Activated CD4-positive, alpha-beta T cell treated with anti-CD3 and anti-CD28 coated beads, Interleukin-2, amount 50 U/mL, for 16 hours (primary cell): ENCODE measurements at places on chromosomes 2 and 18.

- no peak for DNase-seq
Measured at GRCh38 chr2:236117861-236118269, 50.3 kb downstream of the GBX2 start.

DNA sequence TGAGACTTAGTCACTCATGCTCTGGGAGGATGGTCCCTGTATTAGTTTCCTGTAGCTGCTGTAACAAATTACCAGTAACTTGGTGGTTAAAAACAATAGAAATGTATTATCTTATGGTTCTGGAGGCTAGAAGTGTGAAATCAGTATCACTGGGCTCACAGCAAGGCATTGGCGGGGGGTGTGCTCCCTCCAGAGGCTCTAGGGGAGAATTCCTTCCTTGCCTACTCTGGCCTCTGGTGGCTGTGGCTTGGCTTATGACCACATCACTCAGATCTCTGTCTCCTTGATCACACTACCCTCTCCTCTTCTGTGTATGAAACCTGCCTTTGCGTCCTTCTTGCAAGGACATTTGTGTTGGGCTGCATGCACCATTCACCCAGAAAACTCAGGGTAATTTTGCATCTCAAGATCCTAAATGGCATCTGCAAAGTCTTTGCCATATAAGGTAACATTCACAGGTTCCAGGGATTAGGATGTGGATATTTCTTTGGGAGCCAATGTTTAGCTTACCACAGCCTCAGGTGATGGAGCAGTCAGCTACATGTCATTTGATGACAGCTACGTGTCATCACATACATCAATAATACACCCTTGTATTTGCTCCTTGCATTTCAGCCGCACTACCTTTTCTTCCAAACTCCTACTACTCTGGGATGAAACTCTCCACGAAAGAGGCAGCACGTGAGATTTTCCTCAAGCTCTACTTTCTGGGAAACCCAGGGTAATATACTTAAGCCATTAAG, 49.6 kb upstream of the POU3F3 start:
- DNase-seq = no peak

GRCh38 chr18:11747731-11748130, 58.7 kb downstream of the GNAL start:
- DNase-seq = no peak

- DNase-seq = peak; percentile 75
Measured at GRCh38 chr2:111116843-111117597, 3.7 kb upstream of the BCL2L11 start.

DNA sequence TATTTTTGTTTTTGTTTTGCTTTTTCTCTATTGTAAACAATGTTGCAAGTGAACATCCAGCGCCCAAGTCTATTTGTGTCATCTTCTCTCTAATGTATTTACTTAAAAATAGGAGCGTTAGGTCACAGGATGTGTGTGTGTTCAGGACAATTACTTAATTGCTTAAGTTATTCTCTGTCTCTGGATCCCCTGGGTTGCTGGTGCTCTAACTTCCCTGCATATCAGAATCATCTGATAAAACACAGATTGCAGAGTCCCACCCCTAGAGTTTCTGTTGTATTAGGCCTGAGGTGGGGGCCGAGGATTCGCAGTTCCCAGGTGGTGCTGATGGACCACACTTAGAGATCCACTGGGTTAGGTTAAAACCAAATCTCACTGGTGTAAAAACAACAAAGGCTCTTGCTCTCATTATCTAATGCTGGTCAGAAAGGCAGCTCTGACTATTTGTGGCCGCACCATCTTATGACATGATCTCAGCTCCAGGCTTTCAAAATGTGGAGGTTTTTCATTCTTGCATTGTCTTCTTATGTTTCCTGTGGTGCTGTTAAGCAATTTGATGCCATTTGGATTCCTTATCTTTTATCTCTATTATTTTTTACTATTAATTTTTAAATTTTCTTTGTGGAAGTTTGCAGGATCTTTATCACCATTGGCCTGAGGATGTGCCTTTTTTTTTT, 87.7 kb downstream of the CLIP4 start:
- no peak for DNase-seq

- no peak for DNase-seq
Measured at GRCh38 chr18:33699372-33699771, 121.4 kb downstream of the ASXL3 start.

DNA sequence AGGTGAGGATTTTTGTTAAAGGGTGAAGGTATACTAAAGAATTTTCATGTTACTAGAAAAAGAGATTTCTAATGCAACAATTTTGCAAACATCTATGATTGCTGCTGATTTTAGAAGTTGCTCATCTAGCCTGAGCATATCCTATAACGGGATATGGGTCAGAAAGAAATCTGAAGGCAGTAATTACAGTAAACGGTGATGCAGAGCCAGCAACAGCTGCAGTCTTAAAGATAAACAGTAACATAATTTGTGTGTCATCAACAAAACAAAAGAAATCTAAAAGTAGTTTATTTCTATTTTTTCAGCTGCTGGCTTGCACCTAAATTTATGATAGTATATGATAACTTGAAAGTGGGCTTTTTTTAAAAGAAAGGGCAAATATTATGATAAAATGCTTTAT, 215.7 kb downstream of the SLC4A10 start:
- DNase-seq = no peak

- no peak for DNase-seq
Measured at GRCh38 chr2:2331881-2332280, 806 bp upstream of the MYT1L start.

GRCh38 chr18:57630754-57631595, 9.3 kb upstream of the NARS1 start:
- DNase-seq = no peak

GRCh38 chr18:24915547-24915946, 436.4 kb downstream of the ZNF521 start:
- no peak for DNase-seq

- no peak for DNase-seq
Measured at GRCh38 chr2:226424971-226425370, 374.6 kb downstream of the IRS1 start.

DNA sequence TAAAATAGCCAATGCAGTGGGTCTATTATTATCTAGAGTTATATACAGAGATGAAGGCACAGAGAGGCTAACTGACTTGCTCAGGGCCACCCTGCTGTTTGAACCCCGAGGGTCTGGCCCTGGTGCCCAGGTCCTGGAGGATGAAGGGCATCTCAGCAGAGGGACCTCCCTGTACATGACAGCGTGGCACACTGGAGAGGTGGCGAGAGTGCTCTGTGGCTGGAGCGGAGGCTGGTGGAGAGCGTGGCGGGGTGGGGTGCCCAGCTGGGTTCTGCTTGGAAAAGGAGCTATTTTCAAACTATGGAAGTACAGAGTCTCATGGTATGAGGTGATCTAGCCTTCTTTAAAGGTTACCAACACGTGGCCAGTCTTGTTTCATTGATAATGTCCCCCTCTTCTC, 35.8 kb downstream of the GREB1 start:
- no peak for DNase-seq

- no peak for DNase-seq
Measured at GRCh38 chr2:227443889-227444568, 27.9 kb upstream of the AGFG1 start.

- DNase-seq = no peak
Measured at GRCh38 chr2:184472481-184472880, 125.8 kb upstream of the ZNF804A start.

DNA sequence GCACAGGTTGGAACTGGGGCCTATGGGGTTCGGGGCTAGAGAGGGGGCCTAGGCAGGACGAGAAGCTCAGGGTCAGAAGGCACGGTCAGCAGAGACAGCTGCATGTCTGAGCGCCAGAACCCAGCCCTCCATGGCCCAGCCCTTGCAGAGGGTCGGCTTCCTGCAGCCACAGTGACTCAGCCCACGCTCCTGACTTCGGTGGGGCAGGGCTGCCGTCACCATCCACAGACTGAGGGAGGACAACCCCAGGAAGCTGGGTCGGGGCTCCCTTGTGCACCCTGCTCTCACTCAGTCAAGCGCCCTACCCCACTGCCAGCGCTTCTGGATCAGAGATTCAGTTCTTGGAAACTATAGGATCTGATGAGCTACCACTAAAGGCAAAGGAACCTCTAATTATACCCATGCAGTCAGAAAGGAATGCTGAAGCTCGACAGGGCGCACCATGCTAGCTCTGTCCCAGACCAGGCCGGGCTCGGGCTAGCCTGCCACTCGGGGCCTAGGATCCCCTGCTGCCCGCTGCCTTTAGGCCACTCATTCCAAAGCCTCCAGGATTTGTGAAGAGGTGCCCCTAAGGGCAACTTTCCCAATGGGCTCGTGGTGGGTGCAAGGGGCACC, 3.0 kb downstream of the ACTR1B start:
- no peak for DNase-seq

GRCh38 chr18:56382541-56382940, 255.9 kb downstream of the TXNL1 start:
- no peak for DNase-seq

GRCh38 chr2:165529130-165529529, 59.6 kb downstream of the CSRNP3 start:
- no peak for DNase-seq

GRCh38 chr2:177355874-177356273, 36.7 kb upstream of the AGPS start:
- DNase-seq = no peak

GRCh38 chr18:8777846-8778245, 72.5 kb downstream of the MTCL1 start:
- no peak for DNase-seq

DNA sequence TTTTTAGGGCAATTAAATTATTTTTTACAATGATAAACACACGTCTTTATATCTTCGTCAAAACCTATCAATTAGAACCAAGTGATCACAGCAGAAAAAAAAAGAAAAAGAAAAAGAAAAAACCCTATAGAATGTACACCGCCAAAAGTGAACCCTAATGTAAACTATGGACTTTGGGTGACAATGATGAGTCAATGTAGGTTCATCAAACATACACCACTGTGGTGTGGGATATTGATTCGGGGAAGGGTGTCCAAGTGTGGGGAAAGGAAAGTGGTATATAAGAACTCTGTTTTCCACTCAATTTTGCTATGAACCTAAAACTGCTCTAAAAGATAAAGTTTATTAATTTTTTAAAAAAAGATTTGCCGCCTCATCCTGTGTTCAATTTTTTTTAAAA, 85.1 kb downstream of the DYNC1I2 start:
- no peak for DNase-seq

- DNase-seq = peak; percentile 39
Measured at GRCh38 chr2:234880551-234881211, 71.1 kb upstream of the SH3BP4 start.

GRCh38 chr18:33821503-33821902, 243.5 kb downstream of the ASXL3 start:
- DNase-seq = no peak

DNA sequence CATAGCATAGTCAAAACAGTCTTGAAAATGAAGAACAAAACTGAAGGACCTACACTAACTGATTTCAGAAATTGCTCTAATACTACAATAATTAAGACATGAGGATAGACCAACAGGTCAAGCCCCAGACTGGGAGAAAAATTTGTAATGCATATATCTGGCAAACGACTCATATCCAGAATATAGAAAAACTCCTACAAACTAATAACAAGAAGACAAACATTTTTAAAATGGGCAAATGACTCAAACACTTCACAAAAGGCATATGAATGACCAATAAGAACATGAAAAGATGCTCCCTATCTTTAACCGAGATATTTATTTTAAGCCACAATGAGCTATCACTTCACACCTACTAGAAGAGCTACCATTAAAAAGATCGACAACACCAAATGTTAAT, 14.2 kb downstream of the TGFBRAP1 start:
- peak; percentile 52 for DNase-seq

GRCh38 chr2:144596073-144596871, 76.4 kb upstream of the ZEB2 start:
- DNase-seq = peak; percentile 42

DNA sequence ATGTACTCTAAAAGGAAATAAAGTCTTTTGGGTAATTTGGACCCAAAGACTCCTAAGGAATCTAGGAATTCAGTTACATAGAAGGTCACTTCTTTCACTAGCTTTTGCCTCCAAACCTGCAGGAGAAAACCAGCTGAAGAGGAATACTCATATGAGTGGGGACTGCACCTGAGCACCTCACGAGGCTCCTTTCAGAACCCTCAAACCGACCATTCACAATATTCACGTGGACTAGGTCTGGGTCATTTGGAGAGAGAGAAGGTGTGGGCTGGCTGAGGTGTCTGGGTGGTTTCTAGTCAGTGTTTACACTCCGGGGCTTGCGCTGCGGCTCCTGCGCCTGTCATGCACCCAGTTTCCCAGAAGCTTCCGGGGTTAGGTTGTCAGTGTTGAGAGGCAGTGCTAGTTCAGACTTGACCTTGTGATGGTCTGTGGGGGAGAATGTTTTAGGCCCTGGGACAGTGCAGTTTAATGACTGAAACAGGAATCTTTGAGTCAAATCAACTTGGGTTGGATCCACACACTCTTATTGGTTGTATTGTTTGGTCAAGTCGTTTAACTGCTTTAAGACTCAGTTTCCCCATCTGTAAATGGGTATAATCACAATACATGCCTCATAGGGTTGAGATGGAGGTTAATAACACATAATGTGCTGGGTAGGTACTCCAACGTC, 78.4 kb downstream of the LIMS1 start:
- DNase-seq = peak; percentile 90

GRCh38 chr2:105712166-105712915, 32.4 kb upstream of the NCK2 start:
- no peak for DNase-seq

DNA sequence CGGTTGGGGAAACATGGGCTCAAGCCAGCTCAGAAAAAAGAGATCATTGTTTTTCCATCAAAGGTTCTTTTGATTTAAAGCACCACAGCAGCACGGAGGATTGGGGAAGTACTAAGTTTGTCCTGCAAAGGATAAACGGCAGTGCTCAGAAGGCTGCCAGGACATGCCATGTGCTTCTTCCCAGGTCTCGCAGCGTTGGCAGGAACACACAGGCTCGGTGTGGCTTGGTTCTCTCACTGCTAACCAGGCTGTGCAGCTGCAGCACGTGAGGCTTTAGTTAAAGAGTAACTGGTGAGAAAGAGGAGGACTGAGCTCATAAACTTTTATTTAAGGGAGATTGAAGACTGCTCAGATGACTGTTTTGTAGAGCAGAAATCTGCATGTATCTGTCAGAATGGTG, 264.3 kb downstream of the TSN start:
- no peak for DNase-seq

DNA sequence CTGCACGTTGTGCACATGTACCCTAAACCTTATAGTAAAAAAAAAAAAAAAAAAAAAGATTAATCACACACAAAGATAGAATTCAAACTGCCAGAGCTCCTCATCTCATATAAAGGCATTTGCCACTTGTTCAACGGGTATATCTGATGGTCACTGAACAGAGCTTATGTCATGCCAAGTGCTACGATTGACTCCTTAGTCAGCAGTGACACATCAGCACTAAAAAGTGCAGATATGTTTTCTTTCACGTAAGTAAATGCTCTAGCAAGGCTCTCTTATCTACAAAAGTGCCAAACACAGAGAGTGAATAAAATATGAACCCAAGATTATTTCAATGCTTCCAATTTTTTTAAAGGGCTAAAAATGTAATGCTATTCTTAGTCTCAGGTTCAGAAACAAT, 1.1 kb downstream of the LMAN1 start:
- DNase-seq = peak; percentile 37

DNA sequence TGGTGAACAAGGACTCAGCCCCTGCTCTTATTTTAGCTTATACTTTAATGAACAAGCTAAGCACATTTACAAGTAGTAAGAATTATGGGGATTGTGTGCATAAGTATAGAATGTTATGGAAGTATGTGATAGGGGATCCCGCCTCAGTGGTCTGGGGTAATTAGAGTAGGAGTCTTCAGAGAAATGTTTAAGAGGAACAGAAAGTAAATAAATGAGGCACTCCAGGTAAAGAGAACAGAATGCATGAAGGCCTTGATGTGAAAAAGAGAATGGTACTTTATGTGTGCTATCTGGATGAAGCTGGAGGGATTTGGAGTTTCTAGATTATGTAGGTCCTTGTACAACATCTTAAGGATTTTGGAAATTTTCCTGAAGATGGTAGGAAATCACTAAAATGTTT, 76.6 kb downstream of the BMPR2 start:
- DNase-seq = no peak
